Muscle of back (tissue), 13 donors: ENCODE measurements at places on chromosomes 12 and 14.

- no peak for DNase-seq
Observed at GRCh38 chr12:60872850-60873713, 1277.3 kb downstream of the SLC16A7 start.

DNA sequence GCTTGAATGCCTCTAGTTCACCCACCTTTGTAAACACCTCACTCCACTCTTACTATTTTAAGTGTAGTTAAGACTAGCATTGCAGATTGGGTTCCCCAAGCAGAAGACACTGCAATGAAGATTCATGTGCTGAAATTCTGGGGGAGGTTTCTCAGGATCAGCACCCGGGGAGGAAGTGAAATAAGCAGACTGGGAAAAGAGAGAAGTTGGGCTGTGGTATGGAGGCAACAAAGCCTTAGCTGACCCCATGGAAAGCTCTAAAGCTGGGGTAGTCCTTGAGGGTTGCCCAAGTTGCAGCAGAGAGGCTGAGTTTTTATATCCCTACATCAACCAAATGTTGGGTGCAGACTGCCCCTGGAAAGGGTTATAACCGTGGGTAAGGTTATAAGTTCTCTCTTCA is 23.9 kb upstream of the IGF1 start:
- no peak for DNase-seq

GRCh38 chr14:50085570-50086320 is 30.6 kb downstream of the VCPKMT start:
- DNase-seq = no peak

- DNase-seq = no peak
Observed at GRCh38 chr12:11703378-11703777, 53.9 kb downstream of the ETV6 start.

- DNase-seq = no peak
Observed at GRCh38 chr12:92337128-92337527, 191.5 kb upstream of the BTG1 start.

DNA sequence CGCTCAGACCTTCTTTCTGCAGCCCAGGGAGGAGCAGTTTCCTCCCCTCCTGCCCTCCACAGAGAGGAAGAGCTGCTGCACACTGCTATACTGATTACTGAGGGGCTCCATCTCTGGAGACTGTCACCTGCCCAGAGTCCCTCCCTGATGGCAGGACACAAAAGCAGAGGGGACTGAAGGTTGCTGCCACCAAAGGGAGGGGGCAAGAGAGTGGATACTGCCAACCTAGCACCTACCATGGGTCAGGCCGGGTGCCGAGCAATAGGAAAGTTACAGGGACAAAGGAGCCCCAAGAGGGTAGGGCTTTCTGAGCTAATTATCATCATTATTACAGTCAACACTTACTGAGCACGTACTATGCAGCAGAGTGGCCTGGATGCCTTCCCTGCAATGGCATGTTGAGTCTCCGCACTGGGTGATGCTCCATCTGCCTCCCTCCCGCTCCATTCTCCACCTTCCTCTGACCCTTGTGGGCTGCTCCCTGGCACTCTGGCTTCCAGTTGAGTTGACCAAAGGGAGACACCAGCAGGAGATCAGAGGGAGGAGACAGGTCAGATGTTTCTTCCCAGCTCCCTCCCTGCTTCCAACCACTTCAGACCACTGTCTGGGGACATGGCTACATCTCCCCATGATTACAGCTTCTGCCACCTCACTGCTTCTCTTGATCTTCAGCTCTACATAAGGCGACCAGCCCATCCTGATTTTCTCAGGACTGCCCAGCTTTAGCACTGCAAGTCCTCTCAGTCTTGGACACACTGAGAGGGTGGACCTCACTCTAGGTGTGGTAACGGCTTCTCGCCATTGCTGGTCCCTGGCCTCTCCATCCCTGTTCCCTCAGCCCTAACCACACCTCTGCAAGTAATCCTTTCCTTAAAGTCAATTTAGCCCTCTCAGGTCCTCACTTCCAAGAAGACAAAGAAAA is 2.6 kb upstream of the KRT79 start:
- no peak for DNase-seq

- no peak for DNase-seq
Observed at GRCh38 chr12:79397609-79398008, 293.2 kb downstream of the PAWR start.
